ENCODE measurements at places on chromosomes 6 and 20. TPM values are rescaled to one million over a fixed set of nuclear protein-coding genes. Genes with fewer than 3 reads are reported as not detected.

Gene NKX2-2
- not detected for total RNA-seq

Gene CLPSL2
- not detected for total RNA-seq

Gene TRIM38
- 24.9 TPM for total RNA-seq

Gene ZBP1
- 1.4 TPM for total RNA-seq

Gene CRISP1
- not detected for total RNA-seq

Gene NKX2-4
- total RNA-seq = not detected

Gene MUCL3
- not detected for total RNA-seq

Gene FAM217A
- total RNA-seq = not detected

Measured in activated CD4-positive, alpha-beta T cell treated with anti-CD3 and anti-CD28 coated beads for 36 hours (primary cell).